ENCODE measurements at places on chromosomes 13 and 19. TPM values are rescaled to one million over a fixed set of nuclear protein-coding genes. Genes with fewer than 3 reads are reported as not detected.
A peak's percentile ranks its signal among the peaks of the same experiment; 100 is the strongest.

GRCh38 chr13:27709779-27710178, 82.5 kb upstream of the GSX1 start:
- H3K4me1 ChIP-seq = no peaks in the 10 kb centered on the region
- no peak for DNase-seq
- H3K36me3 ChIP-seq = no peaks in the 10 kb centered on the region
- H3K27me3 ChIP-seq = no peaks in the 10 kb centered on the region
- no peak overlapping the region for H3K4me3 ChIP-seq

- DNase-seq = no peak
- no peaks in the 10 kb centered on the region for H3K4me1 ChIP-seq
- no peaks in the 10 kb centered on the region for H3K36me3 ChIP-seq
- H3K27me3 ChIP-seq = no peaks in the 10 kb centered on the region
- no peak overlapping the region for H3K4me3 ChIP-seq
- H3K27ac ChIP-seq = no peak overlapping the region
Measured at GRCh38 chr13:51887468-51887867, 25.7 kb downstream of the CCDC70 start.

DNA sequence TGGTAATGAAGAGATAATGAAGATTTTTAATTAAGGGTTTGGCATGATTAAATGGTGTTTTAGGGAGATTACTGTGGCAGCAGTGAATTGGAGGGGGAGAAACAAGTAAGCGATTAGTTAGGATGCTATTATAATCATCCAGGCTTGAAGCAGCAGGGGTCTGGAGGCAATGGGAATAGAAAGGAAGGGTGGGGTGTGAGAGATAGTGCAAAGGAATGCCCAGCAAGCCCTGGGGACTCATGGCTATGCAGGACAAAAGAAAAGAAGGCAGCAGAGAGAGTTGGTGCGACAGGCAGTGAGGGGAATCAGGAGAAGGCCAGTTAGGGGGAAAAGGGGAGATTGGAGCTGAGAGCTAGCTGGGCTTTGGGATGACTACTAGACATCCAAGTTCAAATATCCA, 34.5 kb downstream of the SOX21 start:
- no peak overlapping the region for H3K27ac ChIP-seq
- no peak for DNase-seq
- H3K4me1 ChIP-seq = no peaks in the 10 kb centered on the region
- no peak overlapping the region for H3K4me3 ChIP-seq
- no peaks in the 10 kb centered on the region for H3K36me3 ChIP-seq

- no peak overlapping the region for H3K4me3 ChIP-seq
- H3K27ac ChIP-seq = no peak overlapping the region
Measured at GRCh38 chr13:110503037-110503901, 58.3 kb downstream of the RAB20 start.

RRAS gene
- total RNA-seq = 82.2 TPM

DAND5 gene
- not detected for total RNA-seq

- H3K27me3 ChIP-seq = no peaks in the 10 kb centered on the region
- no peak for DNase-seq
- H3K36me3 ChIP-seq = no peaks in the 10 kb centered on the region
- H3K27ac ChIP-seq = no peak overlapping the region
Measured at GRCh38 chr19:53771144-53771543, 53.0 kb downstream of the NLRP12 start.

CBARP gene
- 0.27 TPM for total RNA-seq

CEACAM21 gene
- total RNA-seq = 1.1 TPM

PTPRS gene
- 272 TPM for total RNA-seq

- H3K4me1 ChIP-seq = no peaks in the 10 kb centered on the region
- no peak overlapping the region for H3K4me3 ChIP-seq
- H3K27me3 ChIP-seq = no peaks in the 10 kb centered on the region
- H3K36me3 ChIP-seq = no peaks in the 10 kb centered on the region
- no peak overlapping the region for H3K27ac ChIP-seq
Measured at GRCh38 chr19:41076286-41076685, 12.0 kb upstream of the CYP2A13 start.

GRCh38 chr13:35530581-35530980, 54.1 kb upstream of the MAB21L1 start:
- DNase-seq = no peak
- H3K4me3 ChIP-seq = no peak overlapping the region
- H3K27me3 ChIP-seq = no peaks in the 10 kb centered on the region
- H3K27ac ChIP-seq = no peak overlapping the region
- H3K4me1 ChIP-seq = no peaks in the 10 kb centered on the region

DNA sequence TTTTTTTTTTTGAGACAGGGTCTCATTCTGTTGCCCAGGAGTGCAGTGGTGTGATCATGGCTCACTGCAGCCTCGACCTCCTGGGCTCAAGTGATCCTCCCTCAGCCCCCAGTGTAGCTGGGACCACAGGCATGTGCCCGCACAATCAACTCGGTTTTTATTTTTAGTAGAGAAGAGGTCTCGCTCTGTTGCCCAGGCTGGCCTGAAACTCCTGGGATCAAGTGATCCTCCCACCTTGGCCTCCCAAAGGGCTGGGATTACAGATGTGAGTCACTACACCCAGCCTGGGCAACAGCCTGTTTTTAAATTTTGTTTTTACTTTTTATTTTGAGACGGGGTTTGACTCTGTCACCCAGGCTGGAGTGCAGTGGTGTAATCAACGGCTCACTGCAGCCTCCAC, 2.3 kb upstream of the KDM4B start:
- H3K27me3 ChIP-seq = no peaks in the 10 kb centered on the region
- H3K36me3 ChIP-seq = no peaks in the 10 kb centered on the region
- H3K27ac ChIP-seq = no peak overlapping the region

HOOK2 gene
- total RNA-seq = 22.6 TPM

B3GNT8 gene
- total RNA-seq = 4.2 TPM

MKNK2 gene
- 96.3 TPM for total RNA-seq

- no peaks in the 10 kb centered on the region for H3K27me3 ChIP-seq
- H3K4me1 ChIP-seq = peaks cover 9% of the 10 kb centered on the region
- DNase-seq = peak; percentile 99
Measured at GRCh38 chr19:38374332-38375097, at the start of gene PSMD8. Gene PSMD8 (plus strand): TSS chr19:38374571. CDS start chr19:38374602, 31 bp downstream.

DNA sequence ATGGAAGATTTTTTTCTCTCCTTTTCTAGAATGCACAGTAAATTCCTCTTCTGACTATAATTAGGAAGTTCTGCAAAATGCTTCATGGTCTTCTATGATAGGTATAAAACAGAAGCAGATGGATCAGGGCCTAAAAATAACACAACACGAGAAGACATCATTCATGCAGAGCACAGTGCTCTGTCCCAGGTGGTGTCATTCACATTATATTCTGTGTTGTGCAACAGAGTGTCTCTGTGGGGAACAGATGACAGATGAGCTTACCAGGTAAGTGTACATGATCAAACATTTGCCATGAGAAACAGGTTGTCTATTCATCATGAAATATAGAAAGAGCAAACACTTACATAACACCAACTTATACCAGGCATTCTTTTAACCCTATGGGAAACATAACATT, 288.3 kb downstream of the KCTD12 start:
- no peaks in the 10 kb centered on the region for H3K36me3 ChIP-seq
- no peaks in the 10 kb centered on the region for H3K4me1 ChIP-seq
- H3K27me3 ChIP-seq = no peaks in the 10 kb centered on the region
- no peak overlapping the region for H3K27ac ChIP-seq
- DNase-seq = no peak
- no peak overlapping the region for H3K4me3 ChIP-seq

DNA sequence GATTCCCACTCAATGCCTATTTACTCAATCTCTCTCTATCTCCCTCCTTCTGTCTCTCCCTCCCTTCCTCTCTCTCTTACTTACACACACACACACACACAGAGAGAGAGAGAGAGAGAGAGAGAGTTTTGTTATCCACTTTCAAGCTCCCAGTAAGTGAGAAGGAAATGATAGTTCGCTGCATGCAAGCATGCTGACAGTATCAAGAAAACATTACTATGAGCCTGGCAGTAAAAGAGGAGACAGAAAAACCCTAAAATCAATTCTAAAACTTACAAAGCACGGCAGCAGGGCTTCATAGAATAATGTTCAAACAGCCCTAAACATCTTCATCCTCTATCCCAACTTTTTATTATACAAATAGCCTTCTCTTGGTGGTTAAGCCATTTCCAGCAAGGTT, 171.9 kb downstream of the FOXO1 start:
- DNase-seq = no peak
- H3K27ac ChIP-seq = no peak overlapping the region
- H3K4me1 ChIP-seq = no peaks in the 10 kb centered on the region
- H3K4me3 ChIP-seq = no peak overlapping the region
- no peaks in the 10 kb centered on the region for H3K36me3 ChIP-seq

CLEC11A gene
- 35.3 TPM for total RNA-seq

DNA sequence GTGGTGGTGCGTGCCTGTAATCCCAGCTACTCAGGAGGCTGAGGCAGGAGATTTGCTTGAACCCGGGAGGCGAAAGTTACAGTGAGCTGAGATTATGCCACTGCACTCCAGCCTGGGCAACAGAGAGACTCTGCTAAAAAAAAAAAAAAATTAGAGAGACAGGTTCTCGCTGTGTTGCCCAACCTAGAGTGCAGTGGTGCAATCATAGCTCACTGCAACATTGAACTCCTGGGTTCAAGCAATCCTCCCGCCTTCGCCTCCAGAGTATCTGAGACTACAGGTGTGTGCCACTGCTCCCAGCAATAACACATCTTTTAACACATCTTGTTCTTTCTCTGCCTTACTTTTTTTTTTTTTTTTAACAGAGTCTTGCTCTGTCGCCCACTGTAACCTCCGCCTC, 32.7 kb downstream of the CLEC17A start:
- H3K36me3 ChIP-seq = no peaks in the 10 kb centered on the region
- no peaks in the 10 kb centered on the region for H3K27me3 ChIP-seq
- H3K4me1 ChIP-seq = no peaks in the 10 kb centered on the region
- no peak for DNase-seq
- no peak overlapping the region for H3K4me3 ChIP-seq
- H3K27ac ChIP-seq = no peak overlapping the region

GRCh38 chr19:511101-511851, 4.0 kb downstream of the TPGS1 start:
- no peak overlapping the region for H3K4me3 ChIP-seq
- H3K27me3 ChIP-seq = no peaks in the 10 kb centered on the region
- DNase-seq = no peak
- H3K36me3 ChIP-seq = no peaks in the 10 kb centered on the region
- H3K4me1 ChIP-seq = peaks cover 15% of the 10 kb centered on the region
- H3K27ac ChIP-seq = no peak overlapping the region

GRCh38 chr19:44602081-44602480, 11.3 kb upstream of the IGSF23 start:
- no peak overlapping the region for H3K27ac ChIP-seq
- DNase-seq = no peak
- H3K27me3 ChIP-seq = no peaks in the 10 kb centered on the region
- no peak overlapping the region for H3K4me3 ChIP-seq

GAPDHS gene
- total RNA-seq = not detected

SMAD9 gene
- total RNA-seq = 34.9 TPM

SIGLEC7 gene
- 5.9 TPM for total RNA-seq

- H3K4me3 ChIP-seq = no peak overlapping the region
- H3K27me3 ChIP-seq = peaks cover 10% of the 10 kb centered on the region
- no peak overlapping the region for H3K27ac ChIP-seq
- H3K36me3 ChIP-seq = no peaks in the 10 kb centered on the region
- no peaks in the 10 kb centered on the region for H3K4me1 ChIP-seq
Measured at GRCh38 chr13:112056739-112057438, 10.1 kb upstream of the SOX1 start.

DNA sequence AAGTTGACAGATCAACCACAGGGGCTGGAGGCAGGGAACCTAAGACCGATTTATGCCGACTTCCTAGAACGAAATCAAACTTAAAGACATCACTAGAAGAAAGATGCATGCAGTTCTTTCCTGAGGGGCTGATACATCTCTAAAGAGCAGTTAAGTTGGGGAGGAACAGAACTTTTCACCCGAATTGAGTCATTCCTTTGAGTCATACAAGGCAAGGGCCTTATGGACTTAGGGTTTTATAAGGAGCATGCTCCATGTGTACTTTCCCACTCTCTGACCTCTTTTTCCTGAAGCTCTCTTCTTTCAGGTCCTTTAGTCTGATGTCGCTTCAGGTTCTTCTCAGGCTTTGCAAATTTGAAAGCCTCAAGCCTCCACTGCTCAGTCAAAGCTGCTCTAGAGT, 7.9 kb upstream of the FBXL3 start:
- H3K4me1 ChIP-seq = no peaks in the 10 kb centered on the region
- no peaks in the 10 kb centered on the region for H3K36me3 ChIP-seq
- H3K4me3 ChIP-seq = no peak overlapping the region
- no peak for DNase-seq
- H3K27me3 ChIP-seq = no peaks in the 10 kb centered on the region

DNA sequence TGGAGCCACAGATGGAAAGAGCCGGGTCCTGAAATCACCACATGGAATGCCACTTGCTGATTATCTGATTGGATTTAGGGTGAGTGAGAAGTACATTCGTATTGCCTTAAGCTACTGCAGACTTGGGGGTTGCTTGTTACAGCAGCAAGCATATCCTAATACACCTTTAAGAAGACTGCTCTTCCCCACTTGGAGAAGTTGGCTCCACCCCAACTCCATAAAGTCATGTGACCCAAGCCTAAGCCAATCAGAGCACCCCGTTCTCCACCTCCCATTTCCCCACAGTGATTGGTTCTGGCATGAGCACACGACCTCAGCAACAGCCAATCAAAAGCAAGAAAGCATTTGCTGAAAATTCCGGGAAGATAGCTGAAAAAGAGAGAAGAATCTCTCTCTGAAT, 23.1 kb downstream of the CACNA1A start:
- no peaks in the 10 kb centered on the region for H3K4me1 ChIP-seq
- H3K27ac ChIP-seq = no peak overlapping the region
- H3K36me3 ChIP-seq = no peaks in the 10 kb centered on the region
- no peaks in the 10 kb centered on the region for H3K27me3 ChIP-seq

DNA sequence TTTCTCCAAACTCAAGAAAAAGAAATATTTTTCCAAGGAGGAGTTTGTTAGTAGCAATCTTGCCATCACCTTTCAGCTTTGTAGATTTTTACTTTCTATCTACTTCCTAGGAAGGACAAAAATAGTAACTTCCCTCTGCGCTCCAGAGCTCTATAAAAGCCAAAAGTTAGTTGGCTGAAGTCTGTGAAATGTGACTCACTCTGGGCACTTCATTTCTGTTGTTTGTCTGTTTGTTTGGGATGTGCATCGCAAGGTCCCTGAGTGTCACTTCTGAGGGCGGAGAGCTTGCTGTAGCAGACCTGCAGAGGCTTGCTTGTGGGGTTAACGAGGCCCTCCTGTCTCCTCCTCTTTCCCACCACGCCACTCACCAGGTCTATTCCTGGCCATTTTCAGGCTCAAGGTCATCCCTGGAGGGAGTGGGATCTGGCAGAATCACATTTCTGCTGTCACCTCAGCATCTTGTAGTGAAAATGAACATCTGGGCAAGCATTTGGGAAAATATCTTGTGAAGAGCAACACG, 307.6 kb downstream of the GPC6 start:
- no peak for DNase-seq
- H3K27ac ChIP-seq = peak overlapping the region; percentile 51
- H3K27me3 ChIP-seq = no peaks in the 10 kb centered on the region

GRCh38 chr19:18798384-18799352, 7.6 kb upstream of the COMP start:
- H3K36me3 ChIP-seq = no peaks in the 10 kb centered on the region
- H3K27me3 ChIP-seq = no peaks in the 10 kb centered on the region
- no peak overlapping the region for H3K4me3 ChIP-seq
- peaks cover 8% of the 10 kb centered on the region for H3K4me1 ChIP-seq
- DNase-seq = no peak
- H3K27ac ChIP-seq = no peak overlapping the region

- H3K36me3 ChIP-seq = no peaks in the 10 kb centered on the region
- H3K4me3 ChIP-seq = no peak overlapping the region
- H3K27ac ChIP-seq = no peak overlapping the region
- no peaks in the 10 kb centered on the region for H3K27me3 ChIP-seq
- no peak for DNase-seq
- H3K4me1 ChIP-seq = no peaks in the 10 kb centered on the region
Measured at GRCh38 chr13:91406619-91407018, 8.2 kb downstream of the GPC5 start.
